Stimulated activated CD8-positive, alpha-beta memory T cell treated with anti-CD3 and anti-CD28 coated beads, Interleukin-12 subunit alpha, Interleukin-12 subunit beta, amount 100 ng/mL, for 1 hour (primary cell): ENCODE measurements at places on chromosomes 11 and 22.

DNA sequence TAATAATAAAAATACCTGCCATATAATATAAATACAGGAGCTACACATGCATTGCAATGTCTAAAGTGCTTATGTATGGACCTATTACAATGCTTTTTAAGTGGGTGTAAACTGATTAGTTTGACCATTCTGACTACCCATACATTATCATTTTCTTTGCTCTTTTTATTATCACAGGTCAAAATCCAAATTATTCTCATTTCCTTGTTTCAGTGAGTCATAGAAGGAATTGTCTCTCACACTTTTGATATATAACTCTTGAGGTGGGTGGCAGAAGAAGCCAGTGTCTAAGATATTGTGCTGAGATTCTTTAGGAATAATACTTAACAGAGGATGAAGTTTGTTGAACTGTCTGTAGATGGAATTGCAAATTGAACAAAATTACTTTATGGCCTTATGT, 35.6 kb downstream of the GAS2 start:
- no peak for DNase-seq

DNA sequence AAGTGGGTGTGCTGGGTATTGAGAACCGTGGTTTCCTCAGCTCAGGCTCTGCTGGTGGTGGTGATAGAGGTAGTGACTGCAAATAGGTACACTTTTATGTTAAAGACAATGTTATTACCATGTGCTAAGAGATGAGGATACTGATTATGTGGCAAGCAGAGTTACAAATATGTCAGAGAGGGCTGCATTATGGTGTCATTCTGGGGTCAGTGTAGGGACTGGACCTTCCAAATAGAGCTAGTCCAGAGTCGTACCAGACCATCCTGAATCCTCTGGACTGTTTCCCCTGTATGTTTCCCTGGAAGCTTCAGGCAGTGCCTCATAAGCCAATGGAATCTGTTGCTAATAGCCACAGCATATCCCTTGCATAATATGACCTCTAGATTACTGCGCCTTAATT, at the start of gene DNAJB7:
Gene DNAJB7, minus strand, starts transcription at position 101 of the 400 bp plus-strand sequence. CDS start 119 bp downstream, outside the sequence.
- no peak for DNase-seq

- no peak for DNase-seq
Measured at GRCh38 chr11:33248416-33248971, 8.7 kb upstream of the HIPK3 start.

DNA sequence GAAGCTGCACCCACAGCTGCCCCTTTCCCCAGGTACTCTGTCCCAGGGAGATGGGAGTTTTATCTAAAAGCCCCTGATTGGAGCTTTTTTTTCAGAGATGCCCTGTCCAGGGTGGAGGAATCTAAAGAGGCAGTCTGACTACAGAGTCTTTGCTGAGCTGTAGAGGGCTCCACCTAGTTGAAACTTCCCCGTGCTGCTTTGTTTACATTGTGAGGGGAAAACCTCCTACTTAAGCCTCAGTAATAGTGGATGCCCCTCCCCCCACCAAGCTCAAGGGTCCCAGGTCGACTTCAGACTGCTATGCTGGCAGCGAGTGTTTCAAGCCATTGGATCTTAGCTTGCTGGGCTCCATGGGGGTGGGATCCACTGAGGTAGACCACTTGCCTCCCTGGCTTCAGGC, 470.1 kb upstream of the LARGE1 start:
- DNase-seq, result no peak

DNA sequence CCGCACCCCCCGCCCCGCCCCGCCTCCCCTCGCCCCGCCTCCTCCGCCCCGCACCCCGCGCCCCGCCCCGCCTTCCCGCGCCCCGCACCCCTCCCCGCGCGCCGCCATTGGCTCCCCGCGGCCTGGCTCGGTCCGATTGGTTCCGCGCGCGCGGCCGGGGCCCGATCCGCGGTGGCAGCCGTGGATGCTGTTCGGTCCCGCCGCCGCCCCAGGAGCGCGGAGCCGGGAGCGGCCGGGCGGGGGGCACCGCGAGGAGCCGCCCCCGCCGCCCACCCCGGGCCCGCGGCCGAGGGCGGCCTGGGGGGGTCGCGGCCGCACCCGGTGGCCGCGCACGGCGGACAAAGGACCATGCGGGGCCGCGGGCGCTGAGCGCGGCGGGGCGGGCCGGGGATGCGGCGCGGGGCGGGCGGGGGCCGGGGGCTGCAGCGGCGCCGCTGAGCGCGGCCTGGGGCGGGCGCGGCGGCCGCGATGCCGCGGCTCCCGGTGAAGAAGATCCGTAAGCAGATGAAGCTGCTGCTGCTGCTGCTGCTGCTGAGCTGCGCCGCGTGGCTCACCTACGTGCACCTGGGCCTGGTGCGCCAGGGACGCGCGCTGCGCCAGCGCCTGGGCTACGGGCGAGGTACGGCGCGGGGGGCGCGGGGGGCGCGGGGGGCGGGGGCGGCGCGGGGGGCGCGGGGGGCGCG, at the start of gene B4GALNT4:
Gene B4GALNT4, plus strand, starts transcription at position 164 of the 683 bp plus-strand sequence. Its CDS starts 305 bp downstream, at position 469.
- DNase-seq, result no peak

- DNase-seq, result no peak
Measured at GRCh38 chr11:94031625-94032024, 10.5 kb downstream of the HEPHL1 start.

GRCh38 chr22:40322021-40322420, 24.3 kb upstream of the ADSL start:
- DNase-seq, result no peak

GRCh38 chr22:36279219-36279666, 26.3 kb downstream of the APOL1 start:
- DNase-seq, result no peak

DNA sequence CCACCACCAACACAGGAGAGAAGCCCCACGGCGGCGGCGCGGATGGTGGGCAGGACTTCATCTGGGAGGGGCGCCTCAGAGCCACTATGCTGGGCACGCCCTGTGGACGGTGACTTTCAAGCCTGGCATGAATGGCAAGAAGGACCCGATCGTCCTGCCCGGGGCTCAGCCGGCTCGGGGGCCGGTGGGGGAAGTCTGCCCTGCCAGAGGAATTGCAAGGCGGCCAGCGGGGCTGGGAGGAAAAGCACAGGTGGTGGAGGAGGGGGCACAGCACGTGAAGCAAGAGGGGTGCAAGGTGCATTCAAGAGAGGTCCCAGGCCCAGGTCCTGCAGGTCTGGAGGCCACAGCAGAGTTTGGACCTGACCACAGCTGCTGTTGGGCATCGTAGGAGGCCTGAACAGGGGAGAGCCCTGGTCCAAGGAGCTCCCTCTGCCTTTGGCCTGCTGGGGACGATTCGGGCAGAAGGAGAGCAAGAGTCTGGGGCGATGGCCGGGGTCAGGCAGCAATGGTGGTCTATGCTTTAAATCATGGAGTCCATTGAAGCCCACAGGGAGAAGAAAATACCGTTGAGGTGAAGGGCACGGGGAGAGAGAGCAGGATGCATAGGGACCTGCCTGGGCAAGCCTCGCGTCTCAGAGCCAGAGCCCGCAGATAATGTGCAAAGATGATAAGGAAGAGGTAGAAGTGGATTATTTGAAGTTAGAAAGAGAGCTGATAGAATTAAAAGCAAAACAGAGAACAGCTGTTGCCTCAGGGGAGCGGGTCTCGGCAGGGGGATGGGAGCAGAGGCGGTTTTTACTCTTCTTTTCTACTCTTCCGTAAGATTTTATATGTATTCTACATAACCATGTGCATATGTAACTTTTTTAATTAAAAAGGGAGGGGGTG, 82.6 kb upstream of the SHISAL1 start:
- no peak for DNase-seq

DNA sequence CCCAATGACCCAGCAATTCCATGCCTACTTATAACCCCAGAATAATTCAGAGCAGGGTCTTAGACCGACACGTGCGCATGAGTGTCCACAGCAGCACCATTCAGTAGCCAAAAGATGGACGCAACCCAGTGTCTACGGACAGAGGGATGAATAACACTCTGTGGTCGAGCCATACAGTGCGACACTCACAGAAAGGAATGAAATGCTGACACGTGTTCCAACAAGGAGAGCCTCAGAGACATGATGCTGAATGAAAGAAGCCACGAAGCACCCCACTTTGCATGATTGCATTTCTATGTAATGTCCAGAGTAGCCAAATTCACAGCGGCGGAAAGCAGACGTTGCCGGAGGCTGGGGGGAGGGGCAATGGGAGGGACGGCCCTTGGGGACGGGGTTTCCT, 134.4 kb downstream of the CTTN start:
- no peak for DNase-seq

- DNase-seq, result no peak
Measured at GRCh38 chr11:130726234-130727037, 189.8 kb downstream of the SNX19 start.

GRCh38 chr11:134126217-134126822, 57.4 kb downstream of the JAM3 start:
- DNase-seq, result no peak

DNA sequence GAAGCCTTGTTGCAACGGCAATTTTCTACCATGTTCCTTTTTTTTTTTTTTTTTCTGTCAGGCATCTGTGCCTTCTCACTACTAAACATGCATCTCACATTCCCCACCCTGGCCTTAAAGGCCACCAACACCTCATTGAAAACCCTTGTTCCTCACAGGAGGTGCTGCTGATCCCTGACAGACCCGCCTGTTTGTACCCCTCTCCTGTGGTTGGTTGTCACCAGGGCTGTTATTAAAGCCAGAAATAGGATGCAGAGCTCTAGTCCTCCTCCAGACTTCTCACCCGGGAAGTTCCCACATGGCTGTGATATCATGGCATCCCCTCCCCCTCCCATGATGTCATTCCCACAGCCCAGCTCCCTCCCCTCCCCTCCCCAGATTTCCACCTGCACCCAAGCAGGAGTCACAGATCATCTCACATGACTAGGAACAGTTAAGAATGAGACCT, 302.8 kb upstream of the NCAM1 start:
- DNase-seq, result no peak

GRCh38 chr11:134612140-134613030, 200.3 kb upstream of the B3GAT1 start:
- no peak for DNase-seq

DNA sequence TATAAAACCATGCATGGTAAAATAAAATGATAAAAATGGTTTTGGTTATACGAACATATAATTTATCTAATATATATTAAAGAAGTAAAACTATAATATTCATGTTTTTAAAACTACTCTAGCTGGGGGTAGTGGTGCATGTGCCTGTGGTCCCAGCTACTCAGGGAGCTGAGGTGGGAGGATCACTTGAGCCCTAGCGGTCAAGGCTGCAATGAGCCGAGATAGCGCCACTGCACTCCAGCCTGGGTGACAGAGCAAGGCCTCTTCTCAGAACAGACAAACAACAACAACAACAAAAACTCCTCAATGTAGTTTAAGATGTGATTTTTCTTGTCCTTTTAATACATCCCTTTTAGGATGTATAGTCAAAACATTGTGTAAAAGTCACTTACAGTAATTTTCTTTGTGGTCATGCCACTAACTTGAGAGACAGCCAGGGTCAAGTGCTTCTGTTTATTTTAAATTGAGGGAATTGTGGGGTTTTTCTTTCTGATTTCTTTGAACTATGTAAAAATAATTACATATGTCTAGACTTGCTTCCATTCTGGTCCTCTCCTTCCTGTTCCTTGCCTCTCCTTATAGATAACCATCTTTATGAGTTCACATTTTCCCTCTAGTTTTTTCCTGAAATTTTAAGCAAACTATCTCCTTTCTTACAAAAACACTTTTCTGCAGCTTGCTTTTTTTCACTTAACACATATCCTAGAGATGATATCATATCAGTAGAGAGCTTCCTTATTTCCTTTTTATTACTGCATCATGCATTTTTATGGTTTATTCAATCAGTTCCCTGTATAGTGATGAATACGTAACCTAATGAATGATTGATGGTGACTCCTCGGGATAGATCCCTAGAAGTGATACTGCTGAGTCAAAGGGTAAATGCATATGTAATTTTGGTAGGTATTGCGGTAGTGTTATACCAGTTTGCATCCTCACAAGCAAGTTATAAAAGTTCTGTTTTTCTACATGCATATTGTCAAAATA, 9.1 kb downstream of the OR2AT4 start:
- no peak for DNase-seq

- DNase-seq, result no peak
Measured at GRCh38 chr11:1574238-1574932, 2.3 kb upstream of the DUSP8 start.

DNA sequence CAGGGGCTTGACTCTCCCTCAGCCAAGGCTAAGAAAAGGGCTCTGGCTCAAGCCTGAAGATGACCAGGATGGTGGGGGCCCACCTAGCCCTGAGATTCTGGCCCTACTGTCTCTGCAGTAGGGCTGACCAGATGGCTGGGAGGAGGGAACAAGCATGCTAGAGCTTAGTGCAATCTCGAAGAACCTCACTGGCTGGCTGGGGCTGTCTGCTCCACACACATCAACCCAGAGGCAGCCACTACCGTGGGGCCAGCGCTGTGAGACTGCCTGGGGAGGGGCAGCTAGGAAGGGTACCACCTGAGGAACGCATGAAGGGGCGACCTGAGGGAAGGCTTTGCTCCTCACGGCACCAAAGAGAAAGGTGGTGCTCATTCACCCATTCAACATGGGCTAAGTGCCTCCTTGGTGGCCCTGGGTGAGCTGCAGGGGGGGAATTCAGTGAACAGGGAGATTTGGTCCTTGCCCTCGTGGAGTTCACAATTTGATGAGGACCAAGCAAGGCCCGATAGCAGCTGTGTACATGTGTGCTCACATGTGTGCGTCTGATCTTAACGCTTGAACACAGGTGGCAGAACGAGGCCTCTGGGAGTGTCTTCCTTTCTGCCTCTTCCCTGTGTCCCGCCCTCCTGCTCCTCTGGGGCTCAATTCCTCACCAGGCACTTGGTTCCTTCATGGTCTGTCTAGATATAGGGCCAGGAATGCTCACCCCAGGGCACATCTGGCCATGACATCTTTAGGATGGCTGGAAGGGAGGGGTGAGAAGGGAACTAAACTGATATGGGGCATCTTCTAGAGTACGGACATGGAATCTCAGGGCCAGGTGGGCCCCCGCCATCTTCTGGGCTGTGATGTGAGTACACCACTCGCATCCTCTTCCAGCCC, 102.3 kb upstream of the PITPNB start:
- no peak for DNase-seq

- DNase-seq, result no peak
Measured at GRCh38 chr11:9840460-9841004, 176.7 kb downstream of the SWAP70 start.

- no peak for DNase-seq
Measured at GRCh38 chr11:75513250-75513649, 12.5 kb downstream of the GDPD5 start.

GRCh38 chr11:65558930-65559509, 861 bp upstream of the LTBP3 start:
- no peak for DNase-seq

- DNase-seq, result no peak
Measured at GRCh38 chr11:134063124-134063495, 5.8 kb upstream of the JAM3 start.

DNA sequence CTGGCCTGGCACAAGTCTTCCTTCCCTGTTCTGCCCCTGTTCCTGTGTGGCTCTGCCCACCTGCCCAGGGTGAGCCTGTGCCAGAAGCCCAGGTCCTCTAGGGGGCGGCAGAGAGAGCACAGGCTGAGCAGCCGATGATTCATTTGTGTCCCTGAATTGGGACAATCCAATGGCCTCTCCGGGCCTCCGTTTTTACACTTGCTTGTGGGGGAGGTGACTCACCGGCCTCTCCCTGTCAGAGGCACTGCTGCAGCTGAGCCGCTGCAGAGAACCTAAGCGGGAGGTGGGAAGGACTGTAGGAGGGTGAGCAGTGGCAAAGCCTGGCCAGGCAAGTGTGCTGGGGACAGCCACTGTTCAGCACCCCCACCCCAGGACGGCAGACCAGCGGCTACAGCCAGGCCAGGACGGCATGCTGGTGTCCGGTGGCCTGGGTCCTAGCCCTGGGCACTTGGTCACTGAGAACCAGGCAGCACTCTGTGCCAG, 65.2 kb upstream of the LMO1 start:
- peak; percentile 25 for DNase-seq

GRCh38 chr22:42699281-42699975, 21.2 kb downstream of the A4GALT start:
- DNase-seq, result no peak
